ENCODE measurements at places on chromosomes 12 and 14.

DNA sequence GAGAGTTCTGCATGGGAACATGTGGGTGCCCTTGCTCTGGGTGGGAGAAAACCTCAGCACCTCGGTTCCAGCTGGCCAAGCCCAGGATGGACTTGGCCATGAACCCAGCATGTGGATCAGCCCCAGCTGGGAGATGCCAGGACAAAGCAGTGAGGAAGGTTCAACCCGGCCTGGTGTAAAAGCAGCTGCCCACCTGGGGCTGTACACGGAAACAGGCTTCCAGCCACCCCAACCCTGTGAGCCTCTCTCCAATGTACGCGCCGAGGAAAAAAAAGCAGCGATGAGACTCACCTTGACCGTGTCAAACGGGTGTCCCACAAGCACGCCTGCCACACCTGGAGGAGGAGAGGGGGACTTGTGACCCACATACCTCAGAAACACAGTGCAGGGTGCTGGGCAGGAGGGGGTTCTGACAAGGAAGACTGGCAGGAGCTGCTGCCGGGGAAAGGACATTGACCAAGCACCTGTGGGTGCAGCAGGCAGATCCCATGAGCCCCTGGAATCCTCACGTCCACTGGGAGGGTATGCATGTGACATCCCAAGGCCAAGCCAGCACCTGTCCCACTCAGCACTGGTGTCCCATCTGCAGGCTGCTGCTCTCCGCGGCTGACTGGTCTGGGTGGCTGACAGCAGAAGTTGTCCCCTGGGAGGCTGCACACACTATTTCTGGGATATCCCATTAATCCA is 7.5 kb downstream of the SLC25A29 start:
- DNase-seq: no peak

GRCh38 chr14:60965402-60965801 is 15.5 kb downstream of the TRMT5 start:
- peak; percentile 39 for DNase-seq

- DNase-seq: no peak
These were observed 18.4 kb downstream of the PRKAB1 start for GRCh38 chr12:119686355-119686754.

GRCh38 chr12:123266679-123267277 is 4.9 kb downstream of the CDK2AP1 start:
- DNase-seq: no peak

- DNase-seq: no peak
These were observed 25.4 kb downstream of the CDC42BPB start for GRCh38 chr14:103031956-103032355.

DNA sequence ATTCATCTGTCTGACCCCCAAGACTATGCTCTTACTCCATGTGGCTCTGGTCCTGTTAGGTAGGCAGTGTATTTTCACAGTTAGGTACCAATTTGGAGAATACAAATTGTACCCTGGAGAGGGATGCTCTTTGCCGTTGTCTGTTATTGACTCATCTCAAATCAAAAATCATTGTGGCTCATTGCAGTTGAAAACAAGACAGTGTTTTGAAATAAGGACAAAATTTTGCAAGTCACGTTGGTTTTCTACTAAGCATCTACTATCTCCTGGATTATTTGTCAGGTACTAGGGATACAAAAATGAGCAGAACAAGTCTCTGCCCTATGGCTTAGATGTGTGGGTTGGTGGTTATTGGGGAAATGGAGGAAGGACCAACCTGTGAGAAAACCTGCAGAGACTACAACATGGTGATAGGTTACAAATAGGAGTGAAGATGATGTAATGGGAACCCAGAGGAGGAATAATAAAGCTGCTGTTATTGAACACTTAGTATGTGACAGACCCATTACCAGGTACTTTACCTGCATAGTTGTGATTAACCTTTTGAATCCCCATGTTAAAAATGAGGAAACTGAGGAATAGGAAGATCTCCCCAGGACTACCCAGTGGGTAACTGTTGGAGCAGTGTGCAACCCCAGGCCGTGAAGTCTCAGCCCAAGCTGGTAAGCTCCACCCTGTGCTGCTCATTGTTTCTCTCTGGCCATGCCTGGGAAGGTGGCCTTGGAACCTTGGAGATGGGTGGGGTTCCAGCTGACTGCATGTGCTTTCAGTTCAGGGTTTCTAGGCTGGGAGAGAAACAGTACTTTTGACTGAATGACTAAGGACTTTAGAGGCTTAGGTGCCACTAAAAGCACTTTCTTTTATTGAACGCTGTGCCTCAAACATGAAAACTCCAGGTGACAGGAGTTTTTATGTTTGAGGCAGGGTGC is 72.9 kb upstream of the SRSF5 start:
- DNase-seq: no peak

DNA sequence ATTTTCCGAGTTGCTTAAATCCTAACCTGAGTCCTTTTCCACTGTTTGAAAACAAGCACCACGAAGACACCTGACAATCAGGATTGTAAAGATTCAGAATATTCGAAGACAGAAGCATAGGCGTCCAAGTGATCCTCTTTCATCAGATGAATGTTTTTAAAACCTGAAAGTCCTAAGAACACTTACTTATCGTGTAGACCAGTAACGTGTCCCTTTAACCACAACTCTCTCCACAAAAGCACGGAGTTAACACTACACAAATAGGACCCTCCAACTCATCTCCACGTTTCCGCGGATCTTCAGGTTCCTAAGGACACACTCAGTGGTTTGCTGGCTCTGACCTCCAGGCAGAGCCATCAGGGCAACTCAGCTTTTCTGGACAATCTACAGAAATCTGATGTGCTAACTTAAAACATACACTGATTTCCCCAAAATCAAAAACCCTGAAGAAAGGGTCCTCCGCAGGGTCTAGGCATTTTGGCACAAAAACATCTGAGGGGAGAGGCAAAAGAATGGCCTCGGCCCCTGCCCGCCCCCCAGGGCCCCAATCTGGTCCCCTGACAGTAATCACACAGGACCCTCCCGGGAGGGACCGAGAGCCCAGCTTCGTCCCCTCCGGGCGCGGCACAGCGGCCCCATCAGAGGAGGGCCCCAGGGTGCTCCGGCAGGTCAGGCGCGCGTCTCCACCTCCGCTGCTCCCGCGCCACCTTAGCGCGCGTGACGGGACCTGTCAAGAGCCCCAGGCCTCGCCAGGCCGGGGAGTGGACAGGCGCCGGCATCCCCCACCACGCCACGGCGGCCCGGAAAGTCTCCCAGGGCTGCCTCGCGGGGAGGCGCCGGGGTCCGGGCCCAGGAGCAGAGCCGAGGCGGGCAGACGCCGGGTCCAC is 925 bp downstream of the DICER1 start:
- DNase-seq: peak; percentile 17

GRCh38 chr14:94051779-94052178 is 25.6 kb downstream of the OTUB2 start:
- DNase-seq: no peak

- no peak for DNase-seq
These were observed 493.5 kb upstream of the RGS6 start for GRCh38 chr14:71438684-71439083.

DNA sequence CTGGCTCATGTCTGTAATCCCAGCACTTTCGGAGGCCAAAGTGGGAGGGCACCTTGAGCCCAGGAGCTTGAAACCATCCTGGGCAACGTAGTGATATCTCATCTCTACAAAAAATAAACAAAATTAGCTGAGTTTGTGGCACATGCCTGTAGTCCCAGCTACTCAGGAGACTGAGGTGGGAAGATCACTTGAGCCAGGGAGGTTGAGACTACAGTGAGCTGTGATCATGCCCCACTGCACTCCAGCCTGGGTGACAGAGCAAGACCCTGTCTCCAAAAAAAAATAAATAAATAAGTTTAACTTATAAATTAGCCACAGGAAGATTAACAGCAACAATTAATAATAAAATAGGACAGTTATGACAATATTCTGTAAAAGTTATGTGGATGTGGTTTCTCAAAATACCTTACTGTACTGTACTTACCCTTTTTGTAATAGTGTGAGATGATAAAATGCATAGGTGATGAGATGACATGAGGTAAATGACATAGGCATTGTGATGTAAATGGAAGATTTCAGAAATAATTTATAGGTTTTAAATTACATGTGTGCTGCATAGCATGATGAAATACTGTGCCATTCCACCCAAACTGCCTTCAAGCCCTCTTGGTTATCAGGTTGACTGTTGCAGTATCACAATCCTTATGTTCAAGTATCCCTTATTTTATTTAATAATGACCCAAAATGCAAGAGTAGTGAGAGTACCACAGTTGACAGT is 22.0 kb downstream of the USP15 start:
- DNase-seq: no peak
